COLO829 (cell line): ENCODE measurements at places on chromosomes 5 and 9.
A peak's percentile ranks its signal among the peaks of the same experiment; 100 is the strongest.

GRCh38 chr9:114330636-114331035, 967 bp downstream of the ORM2 start:
- no peak for DNase-seq

DNA sequence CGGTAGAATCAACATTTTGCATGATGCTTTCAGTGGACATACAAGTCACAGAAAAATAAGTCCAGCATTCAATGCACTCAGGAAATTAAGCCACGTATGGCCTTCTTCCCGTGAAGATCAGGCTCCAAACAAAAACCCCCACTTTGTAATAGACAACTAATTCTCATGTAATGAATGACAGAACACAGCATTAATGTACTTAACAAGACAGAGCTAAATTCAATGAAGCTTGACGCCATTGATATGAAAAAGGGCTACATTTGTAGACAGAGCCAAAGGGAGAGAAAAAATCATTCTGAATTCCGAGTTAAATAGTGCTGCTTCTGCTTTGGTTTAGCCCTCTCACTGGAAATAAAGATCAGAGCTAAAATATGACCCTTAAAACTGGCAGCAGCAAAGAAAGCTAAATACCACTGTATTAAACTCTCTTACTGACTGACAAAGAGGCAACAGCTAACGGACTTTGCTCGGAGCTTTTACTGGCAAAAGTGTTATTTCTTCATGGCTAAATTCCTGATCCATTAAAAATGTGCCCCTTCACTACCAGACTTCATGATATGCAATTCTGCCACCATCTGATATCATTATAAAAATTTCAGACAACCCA, 250.5 kb downstream of the BNC2 start:
- no peak for DNase-seq

DNA sequence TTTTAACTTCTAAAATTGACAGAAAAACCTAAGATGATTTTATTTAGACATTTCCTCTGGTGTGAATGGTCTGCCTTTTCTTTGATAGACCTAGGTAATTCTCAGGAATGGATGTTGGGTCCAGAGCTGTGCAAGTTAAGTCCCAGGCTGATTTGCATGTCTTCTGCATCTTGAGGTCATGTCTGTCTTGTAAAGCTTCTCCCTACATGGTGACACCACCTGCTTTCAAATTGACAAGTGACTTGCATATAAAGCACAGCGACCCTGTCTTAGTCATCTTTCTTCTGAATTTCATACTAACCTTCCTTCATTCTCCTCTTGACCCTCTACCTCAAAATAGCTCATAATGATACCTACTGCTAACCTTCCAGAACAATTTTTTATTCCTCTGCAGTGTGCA, 29.2 kb downstream of the OSTF1 start:
- DNase-seq = no peak

- no peak for DNase-seq
Measured at GRCh38 chr9:110655754-110656641, 12.6 kb upstream of the MUSK start.

GRCh38 chr9:115328228-115328627, 210.3 kb upstream of the TNC start:
- no peak for DNase-seq

DNA sequence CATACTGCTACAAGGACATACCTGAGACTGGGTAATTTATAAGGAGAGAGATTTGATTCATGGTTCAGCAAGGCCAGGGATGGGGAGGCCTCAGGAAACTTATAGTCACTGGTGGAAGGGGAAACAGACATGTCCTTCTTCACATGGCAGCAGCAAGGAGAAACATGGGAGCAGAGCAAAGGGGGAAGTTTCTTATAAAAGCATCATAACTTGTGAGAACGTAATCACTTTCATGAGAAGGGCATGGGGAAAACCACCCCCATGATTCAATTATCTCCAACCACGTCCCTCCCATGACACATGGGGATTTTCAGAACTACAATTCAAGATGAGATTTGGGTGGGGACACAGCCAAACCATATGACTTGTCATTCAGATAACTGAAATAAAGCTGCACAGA, 100.9 kb downstream of the ST8SIA4 start:
- no peak for DNase-seq

DNA sequence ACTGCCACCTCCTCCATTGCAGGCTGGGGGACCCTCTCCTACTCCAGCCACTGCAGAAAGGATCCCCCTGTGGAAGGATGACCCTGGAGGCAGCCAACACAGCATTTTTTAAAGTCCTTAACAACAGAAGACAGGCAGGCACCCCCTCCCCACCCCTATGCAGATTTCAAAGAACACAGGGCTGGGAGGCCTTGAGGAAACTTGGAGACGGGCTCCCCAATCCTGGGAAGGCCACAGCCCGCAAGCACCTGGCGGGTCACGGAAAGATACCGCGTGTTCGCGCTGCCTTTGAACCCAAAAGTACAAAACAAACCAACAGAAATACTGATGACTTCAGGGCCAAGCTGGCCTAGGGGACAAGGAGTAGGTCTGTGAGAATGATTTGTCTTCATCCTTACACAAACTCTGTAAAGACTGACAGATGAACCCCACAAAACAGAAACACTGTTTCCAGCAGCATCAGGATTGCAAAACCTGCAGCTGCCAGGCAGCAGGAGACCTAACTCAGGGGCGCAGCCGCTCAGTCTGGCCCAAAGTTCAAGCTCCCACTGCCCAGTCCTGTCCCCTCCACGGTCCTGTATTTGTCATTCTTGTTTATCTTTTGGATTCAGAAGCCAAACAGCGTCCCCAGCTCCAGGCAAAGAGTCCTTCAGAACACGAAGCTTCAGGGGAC, 13.8 kb downstream of the VAV2 start:
- DNase-seq = no peak

- DNase-seq = peak; percentile 0
Measured at GRCh38 chr9:20408513-20408912, 213.8 kb downstream of the MLLT3 start.

- no peak for DNase-seq
Measured at GRCh38 chr9:96215841-96216240, 86.1 kb downstream of the HSD17B3 start.

- no peak for DNase-seq
Measured at GRCh38 chr5:14487897-14488570, 93.6 kb upstream of the OTULINL start.

DNA sequence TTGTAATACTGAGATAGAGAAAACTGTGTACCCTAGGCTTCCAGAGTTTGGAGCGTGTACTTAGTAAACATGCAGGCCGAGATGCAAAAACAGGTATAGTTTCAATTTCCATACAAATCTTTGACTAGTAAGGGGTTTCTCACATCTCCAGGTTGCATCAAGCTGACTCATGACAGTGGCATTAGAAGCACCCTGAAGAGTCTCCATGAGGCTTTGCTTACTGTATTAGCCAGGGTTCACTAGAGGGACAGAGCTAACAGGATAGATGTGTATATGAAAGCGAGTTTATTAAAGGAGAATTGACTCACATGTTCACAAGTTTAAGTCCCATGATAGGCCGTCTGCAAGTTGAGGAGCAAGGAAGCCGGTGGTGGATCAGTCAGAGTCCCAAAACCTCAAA, 275.3 kb upstream of the CDH6 start:
- no peak for DNase-seq

DNA sequence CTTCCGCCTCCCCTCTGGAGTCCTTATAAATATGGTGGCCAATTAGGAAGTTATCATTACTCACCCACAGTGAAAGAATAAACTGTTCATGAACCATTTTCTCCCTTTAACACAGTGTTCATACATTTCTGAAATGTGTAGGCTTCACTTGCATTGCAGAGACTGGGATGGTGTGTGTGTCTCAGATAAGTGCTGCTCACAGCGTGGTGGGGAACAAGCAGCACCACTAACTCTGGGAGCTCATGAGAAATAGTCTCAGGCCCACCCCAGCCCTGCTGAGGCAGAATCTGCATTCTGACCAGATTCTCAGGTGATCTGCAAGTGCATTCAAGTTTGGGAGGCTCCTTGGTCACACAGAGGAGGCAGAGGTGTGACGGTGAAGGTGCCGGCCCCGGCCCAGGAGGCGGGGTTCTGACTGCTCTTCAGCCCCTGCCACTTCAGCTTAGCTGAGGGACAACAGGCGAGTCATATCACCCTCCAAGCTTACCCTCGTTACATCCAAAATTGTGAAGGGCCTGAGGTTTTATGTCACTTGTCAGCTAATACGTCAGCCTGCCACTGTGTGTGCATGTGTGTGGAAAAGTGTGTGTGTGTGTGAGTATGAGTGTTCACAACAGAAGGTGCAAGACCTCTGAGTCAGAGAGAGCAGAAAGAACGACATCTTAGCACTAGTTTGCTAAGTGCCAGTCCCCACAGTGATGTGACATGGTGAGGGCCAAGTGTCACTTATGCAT, 34.7 kb downstream of the DAP start:
- DNase-seq = no peak

DNA sequence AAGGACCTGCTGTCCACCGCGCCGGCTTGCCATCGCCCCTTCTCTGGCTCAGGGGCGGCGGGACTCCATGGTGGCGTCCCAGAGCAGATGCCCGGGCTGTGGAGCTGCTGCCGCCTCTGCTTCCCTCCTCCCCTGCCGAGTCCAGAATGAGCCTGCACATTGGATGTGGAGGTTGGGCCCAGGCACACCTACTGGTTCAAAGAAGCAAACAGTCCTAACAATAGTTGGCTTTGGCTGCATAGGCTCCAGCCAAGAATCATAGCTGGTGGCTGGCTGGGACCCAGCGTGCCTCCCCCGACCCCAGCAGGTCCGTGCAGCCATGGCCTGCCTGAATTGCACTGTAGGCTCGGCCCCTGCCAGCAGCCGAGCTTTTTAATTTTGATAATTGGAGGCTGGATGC, 25.8 kb downstream of the ADAMTSL2 start:
- DNase-seq = no peak

DNA sequence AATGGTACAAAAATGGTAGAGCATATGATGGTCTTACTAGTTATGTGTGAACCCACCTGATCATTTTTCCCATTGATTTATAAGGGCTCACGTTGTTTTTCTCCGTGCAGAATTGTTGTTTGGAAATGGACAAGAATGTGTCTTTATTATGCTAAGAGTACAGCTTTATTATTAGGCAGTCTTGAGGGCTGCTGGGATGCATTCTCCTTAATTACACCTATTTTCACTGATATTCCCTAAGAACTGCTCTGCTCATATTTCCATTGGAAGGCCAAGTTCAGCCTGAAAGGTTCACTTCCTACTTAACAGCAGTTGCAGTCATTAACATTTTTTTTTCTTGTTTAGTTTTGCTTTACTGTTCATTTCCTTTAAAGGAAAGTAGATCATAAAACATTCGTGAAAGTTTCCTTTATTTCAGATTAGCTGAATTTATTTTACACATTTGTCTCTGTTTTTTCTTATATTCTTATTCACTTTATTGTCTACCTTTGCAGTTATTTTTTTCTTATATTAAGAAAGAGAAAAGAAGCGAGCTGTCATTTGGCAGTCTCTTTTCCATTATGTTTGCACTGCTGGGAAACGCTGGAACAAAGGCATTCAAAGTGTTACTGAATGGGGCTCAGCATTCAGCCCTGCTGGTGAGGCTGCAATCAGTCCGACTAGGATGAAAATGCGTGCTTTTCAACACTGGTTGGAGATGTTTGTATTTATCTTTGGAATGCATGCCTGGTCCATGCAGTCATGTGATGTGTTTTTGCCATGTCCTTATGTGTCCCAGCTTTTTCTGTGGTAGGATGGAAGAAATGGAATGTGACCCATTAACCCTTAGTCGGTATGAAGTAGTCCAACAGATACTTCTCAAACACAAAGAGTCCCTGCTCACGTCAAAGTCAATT, 602.7 kb upstream of the ZNF608 start:
- no peak for DNase-seq

DNA sequence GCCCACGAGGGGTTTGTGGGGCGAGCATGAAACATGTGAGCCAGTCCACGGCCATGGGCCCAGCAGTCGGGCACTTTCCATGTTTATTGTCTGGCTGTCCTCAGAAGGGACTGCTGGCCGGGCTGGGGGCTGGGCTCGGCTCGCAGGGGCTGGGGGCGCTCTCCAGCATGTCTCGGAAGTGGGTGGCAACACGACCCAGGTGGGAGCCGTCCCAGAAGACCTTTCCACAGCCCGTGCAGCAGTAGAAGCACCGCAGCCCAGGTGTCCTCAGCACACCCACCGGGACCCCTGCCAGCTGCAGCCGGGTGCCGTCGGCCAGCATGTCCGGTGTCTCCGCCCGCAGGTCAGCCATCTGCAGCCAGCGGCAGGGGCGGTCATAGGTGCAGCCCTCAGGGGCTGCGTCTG, 4.8 kb upstream of the NRARP start:
- no peak for DNase-seq

GRCh38 chr9:114343471-114344187, 14.0 kb downstream of the ORM2 start:
- DNase-seq = no peak

GRCh38 chr5:7976411-7977190, 107.7 kb downstream of the MTRR start:
- DNase-seq = peak; percentile 76

GRCh38 chr9:21267485-21268346, 27.9 kb upstream of the IFNA14 start:
- DNase-seq = no peak
